ENCODE measurements at places on chromosomes 5 and 9.

DNA sequence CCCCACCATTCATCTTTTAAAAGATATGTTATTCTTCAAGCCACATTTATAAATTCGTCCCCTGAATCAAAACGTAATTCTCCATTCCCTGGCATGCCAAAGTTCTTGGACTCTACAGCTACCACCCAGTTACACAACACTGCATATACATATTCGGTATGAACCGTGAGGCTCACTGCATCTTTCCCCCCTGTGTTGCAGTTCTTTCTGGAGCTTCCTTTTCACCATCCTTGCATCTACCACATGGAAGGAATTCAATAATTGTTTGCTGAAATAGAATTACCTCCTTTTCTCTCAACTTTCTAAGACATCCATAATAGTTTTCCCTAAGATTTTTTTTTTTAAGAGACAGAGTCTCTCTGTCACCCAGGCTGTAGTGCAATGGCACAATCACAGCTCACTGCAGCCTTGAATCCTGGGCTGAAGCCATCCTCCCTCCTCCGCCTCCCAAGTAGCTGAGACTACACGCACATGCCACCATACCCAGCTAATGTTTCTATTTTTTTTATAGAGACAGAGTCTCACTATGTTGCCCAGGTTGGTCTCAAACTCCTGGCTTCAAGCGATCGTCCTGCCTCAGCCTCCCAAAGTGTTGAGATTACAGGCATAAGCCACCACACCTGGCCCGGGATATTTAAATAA lies 3.3 kb downstream of the LPAR1 start:
- no peak for DNase-seq

DNA sequence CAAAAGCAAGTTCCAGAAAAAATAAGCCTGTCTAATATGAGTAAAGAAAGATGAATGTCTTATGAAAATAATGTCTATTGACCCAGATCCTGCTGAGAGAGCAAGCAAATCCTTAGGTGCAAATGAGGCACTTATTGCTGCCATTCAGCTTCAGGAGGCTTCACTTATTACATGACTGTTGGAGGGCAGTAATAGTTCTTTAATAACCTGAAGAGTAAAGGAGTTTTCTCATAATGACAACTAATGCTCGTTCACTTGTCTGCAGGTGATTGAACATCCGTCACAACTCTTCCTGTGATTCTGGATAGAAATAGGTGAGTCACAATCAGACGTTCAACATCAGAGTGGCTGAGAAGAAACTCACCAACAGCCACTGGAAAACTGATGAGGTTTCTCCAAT lies 58.3 kb downstream of the SPOCK1 start:
- no peak for DNase-seq

- no peak for DNase-seq
Observed at GRCh38 chr5:52856564-52856963, 68.8 kb downstream of the ITGA1 start.

DNA sequence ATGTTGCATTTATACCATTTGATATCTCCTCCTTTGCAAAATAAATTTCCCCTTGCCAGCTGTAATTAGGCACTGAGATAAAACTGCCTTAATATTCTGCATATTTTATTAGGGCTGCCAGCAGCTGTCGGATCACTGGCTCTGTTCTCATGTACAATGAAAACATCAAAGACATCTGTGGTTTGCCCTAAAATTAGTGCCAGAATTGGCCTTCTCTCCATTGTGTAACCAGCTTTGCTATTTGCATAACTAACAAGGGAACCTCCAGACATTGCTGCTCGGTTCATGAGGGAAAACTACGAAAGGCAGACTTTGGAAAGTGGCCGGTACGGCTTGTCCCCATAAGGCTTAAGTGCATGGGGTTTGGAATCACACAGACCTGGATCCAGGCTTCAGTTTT lies 45.5 kb upstream of the KIF2A start:
- no peak for DNase-seq

- no peak for DNase-seq
Observed at GRCh38 chr9:126615791-126616447, 2.2 kb downstream of the LMX1B start.

GRCh38 chr5:177982072-177982727 lies 13.8 kb downstream of the PROP1 start:
- no peak for DNase-seq

- no peak for DNase-seq
Observed at GRCh38 chr5:124025306-124025845, 513.4 kb downstream of the CSNK1G3 start.

DNA sequence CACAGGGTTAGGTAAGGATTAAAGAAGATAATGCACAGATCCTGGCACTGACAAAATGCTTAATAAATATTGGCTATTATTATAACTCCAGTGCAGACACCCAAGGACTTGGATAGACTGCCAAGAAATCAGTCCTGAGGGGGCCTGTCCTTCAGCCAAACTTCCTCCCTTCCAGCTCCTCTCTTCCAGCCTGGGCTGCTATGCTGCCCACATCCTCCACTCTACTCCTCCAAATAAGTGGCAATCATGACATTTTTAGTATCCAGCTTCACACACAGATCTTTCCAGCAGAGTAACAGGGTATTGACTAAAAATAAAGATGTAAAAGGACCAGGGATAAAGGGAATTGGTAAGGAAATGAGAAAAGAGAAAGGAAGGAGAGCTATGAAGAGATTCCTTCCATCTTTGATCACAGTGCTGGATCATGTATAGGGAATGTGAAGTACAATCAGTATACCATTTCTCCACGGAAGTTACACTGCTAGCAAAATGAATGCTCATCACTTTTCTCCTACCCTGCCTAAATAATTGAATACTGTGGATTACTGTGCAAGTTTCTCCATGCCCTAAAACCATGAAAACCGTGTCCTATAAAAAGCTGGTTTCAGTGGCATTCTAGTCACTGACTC lies 136.0 kb upstream of the OSMR start:
- DNase-seq: no peak

GRCh38 chr5:98463676-98464075 lies 309.8 kb upstream of the RGMB start:
- DNase-seq: no peak

- no peak for DNase-seq
Observed at GRCh38 chr5:93582677-93583438, at the start of gene NR2F1. NR2F1 (plus strand) TSS chr5:93583222; CDS start chr5:93585024, 1,802 bp downstream.

DNA sequence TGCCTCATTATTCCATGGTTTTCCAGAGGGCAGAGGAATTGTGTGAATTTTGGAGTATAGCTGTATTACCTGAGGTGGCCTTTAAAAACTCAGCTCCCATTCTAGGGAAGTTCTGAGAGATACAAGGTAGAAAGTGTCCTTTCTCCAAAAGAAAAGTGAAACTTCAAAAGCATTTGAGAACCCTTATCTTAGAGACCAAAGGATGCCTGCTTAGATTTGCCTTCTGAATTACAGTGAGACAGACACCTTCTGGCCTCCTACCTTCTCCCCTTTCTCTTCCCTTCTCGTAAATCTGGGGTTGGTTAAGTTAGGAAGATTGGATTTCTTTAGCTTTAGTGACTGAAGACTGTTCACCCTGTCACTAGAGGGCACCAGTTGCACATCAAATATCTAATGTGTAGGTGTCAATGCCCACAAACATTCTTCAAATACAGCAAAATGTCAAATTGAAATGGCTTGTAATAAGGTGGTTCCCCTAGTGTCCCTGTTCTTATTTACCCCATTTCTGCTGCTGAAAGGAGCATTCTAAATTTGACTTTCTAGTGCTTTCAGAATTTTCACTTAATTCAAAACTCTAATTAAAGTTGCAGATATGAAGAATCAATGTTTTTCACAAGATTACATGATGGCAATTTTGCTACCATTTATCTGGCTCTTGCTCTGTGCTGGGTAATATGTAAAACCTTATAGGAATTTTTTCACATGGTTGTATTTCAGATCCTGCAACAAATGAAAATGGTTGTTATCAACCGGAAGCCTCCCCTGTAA lies 46.7 kb downstream of the PRRC1 start:
- peak; percentile 39 for DNase-seq

- DNase-seq: no peak
Observed at GRCh38 chr9:115000217-115000639, 69.8 kb upstream of the TNFSF8 start.

- no peak for DNase-seq
Observed at GRCh38 chr5:124889486-124889825, 143.0 kb upstream of the ZNF608 start.

DNA sequence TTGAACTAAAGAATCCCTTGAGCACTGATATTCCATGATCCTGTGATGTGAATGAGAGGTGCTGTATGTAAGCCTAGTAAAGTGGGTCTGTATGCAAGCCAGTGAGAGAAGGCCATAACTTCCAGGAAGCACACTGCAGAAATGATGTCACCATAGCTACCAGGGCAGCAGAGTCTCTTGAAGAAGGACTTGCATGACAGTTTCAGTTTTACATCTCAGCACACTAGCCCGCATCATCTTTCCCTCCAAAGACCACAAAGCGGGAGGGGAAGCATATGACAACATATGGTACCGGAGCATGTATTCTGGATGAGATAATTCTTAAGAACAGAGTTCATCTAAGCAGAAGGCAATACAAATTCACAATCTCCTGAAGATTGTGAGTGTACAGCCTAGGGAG lies 37.6 kb upstream of the MAST4 start:
- no peak for DNase-seq

DNA sequence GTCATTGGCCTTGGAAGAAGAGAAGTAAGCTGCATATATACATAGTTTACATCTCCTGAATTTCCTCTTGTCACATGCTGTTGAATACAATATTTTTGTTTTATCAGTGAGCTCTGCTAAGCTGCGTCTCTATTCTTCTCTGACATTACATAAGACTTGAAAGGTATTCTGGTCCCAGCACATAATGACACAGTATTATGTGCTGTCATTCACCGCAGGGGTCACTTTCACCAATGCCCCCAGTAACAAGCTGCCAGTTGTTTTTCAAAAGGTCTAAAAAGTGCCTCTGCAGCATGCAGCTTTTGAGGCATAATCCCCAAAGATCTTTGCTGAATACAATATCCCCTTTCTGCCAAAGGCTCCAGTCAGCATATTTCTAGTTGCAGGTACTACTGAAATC lies 349.0 kb upstream of the FAM174A start:
- DNase-seq: no peak

DNA sequence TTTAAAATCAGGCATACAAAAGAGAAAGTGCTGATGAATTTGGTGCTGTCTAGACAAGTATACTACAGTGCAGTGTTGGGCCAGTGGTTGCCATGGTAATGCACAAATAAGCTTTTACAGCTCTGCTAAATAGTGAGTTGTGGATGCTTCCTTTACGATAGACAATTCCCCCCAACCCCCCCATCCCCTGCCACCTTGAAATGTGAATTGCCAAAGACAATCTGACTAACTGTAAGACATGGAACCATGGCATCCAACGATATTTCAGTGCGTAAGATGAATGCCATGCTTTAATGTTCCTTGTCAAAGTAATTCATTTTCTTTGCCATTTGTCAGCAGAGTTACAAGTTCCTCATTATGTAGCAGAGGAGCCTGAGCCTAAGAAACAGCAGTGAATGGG lies 91.5 kb upstream of the NREP start:
- DNase-seq: no peak

DNA sequence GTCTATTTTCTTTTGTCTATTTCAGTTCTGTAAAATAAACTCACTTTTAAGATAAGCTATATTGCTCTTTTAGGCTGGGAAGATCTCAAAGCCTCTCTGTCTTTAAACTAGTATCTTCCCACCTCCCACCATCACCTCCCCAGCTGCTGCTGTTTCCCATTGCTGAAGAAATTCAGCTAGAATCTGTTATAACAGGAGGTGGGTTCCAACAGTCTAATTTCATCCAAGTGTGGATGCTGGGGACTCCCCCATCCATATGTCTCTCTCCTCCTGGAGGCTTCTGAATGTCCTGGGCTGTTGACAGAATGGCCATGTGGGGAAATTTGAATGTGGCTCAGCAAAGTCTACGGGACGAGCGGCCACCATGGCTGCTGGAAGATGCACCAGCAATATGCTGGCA lies 301.0 kb downstream of the RASEF start:
- DNase-seq: no peak

GRCh38 chr5:74124826-74125225 lies 498.8 kb downstream of the ARHGEF28 start:
- DNase-seq: no peak

- no peak for DNase-seq
Observed at GRCh38 chr5:139271201-139272027, 22.1 kb upstream of the MATR3 start.

GRCh38 chr5:59436364-59437148 lies 457.0 kb downstream of the PDE4D start:
- no peak for DNase-seq

GRCh38 chr9:21690561-21690960 lies 111.9 kb upstream of the MTAP start:
- DNase-seq: no peak

DNA sequence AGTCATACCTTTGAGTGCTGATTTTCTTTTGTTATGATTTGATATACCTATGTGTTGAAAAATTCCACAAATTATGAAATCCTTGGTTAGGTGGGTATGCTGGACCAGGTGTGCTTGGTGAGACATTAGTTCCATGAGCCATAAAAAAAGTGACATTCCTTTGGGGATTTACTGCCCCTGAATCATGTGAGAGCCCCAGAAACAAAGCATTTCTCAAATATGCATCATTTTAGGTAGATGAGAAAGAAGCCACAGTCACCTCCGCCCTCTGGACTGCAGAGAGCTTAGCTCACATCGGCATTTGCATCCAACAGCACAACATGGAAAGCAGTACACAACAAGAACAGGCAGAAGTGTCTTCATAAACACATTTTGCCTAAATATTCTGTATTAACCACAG lies 55.3 kb downstream of the DAP start:
- no peak for DNase-seq

- DNase-seq: no peak
Observed at GRCh38 chr5:117800261-117800660, 1188.1 kb downstream of the DTWD2 start.

- no peak for DNase-seq
Observed at GRCh38 chr9:71662082-71662481, 106.2 kb downstream of the CEMIP2 start.

GRCh38 chr9:125391704-125392103 lies 130.1 kb downstream of the GAPVD1 start:
- no peak for DNase-seq

DNA sequence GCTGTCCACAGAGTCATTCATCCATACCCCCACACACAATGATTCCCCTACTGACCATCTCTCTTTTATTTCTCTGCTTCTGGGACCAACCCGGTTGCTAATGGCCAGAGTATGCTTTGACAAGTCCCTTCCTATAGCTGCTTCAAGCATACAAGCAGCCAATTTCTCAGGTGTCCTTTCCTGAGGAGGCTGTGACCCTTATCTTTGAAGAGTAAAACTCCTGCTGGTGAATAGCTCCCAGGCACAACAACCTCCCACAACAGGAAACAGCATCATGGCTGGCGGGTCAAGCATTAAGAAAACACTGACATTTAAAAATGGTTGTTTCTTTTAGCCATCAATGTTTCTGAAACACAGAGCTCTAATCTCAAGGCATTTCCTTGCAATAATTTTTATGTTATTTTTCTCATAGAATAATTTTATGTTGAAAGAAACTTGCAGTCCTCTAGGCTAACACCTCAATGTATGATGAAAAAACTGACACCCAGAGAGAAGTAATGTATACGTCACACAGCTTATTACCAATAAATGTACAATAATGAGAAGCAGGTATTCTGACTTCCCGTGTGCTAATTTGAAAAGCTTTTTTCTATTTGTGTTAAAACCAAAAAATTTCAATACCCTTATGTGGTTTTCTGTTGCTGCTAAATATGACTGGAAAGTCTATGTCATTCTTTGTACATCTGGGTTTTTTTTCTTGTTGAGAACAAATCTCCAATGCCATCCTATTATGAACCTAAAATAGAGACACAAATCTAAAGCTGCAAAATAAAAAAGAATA lies 7.5 kb upstream of the PAM start:
- no peak for DNase-seq

All from immature natural killer cell (primary cell).